Hippocampal formation (tissue), 2 donors: ENCODE measurements at places on chromosomes 4 and X.

GRCh38 chrX:132463411-132463810 lies 25.4 kb downstream of the MBNL3 start:
- DNase-seq: no peak

DNA sequence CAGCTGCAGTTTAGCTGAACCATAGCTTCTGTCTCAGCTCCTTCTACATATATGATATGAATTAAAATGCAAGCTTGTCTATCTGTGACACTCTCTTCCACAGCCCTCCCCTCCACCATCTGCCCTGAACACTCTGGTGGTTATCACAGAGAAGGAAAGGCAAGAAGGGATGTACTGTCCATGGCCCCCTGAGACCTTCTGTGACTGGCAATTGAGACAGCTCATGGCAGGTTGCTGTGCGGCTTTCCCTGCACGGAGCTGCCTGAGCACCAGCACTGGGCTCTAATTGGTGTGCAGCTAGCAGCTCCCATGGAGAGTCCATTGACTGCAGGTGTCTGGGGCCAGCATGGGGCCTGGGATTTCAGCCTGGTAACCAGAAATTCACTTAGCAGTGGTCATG lies 109.8 kb upstream of the ANXA3 start:
- no peak for DNase-seq

GRCh38 chr4:123591875-123592274 lies 195.3 kb downstream of the SPRY1 start:
- no peak for DNase-seq

DNA sequence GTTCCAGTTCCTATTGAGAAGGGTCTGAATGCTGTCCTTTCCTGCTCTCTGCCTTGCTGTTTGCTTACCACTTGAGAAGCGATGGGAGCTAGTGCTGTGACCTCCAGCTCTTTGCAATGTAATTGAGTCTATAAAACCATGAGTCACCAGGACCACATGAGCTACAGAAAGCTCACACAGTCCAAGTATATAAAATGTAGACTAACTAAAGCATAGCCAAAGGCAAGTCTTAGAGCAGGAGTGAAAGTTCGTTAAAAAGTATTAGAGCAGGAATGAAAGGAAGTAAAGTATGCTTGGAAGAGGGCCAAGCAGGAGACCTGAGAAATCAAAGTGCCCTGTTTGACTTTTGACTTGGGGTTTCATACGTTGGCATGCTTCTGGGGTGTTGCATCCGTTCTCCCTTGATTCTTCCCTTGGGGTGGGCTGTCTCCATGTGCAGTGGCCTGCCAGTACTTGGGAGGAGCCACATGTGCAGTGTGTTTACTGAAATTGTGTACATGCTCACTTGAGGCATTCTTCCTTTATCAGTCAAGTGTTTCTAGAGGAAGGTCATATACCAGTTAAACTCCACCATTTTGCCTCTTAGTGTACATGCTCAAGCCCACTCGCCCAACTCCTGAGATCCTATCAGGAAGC lies 71.3 kb upstream of the KIT start:
- no peak for DNase-seq

GRCh38 chrX:8138252-8138651 lies 32.8 kb downstream of the VCX2 start:
- DNase-seq: no peak
